Cardiac septum (tissue), 1 donor: ENCODE measurements at places on chromosomes 5 and 9.

DNA sequence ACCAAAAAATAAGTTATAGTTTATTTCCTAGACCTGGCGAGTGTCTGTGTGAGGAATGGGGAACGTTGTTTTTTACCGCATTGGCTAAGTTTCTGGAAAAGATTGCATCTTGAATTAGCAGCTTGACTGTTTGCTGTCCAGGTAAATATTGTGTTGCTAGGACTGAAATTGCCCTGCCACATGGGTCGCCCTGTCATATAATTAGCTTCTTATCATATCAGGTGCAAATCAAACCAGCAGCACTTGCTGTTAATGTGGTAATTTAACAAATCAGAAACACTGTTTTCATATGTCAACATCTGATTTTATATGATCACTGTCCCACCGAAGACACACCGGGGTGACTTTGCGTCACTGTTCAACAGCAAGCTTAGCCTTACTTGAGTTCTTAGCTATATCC lies 63.7 kb upstream of the ZNF622 start:
- DNase-seq: no peak

- DNase-seq: no peak
Observed at GRCh38 chr5:117761186-117761585, 1186.6 kb upstream of the SEMA6A start.

GRCh38 chr5:143044265-143044664 lies 274.1 kb downstream of the ARHGAP26 start:
- no peak for DNase-seq

GRCh38 chr9:74496819-74497747 lies at the start of gene RORB:
TSS of gene RORB (plus strand) at chr9:74497335. CDS start at chr9:74497977, 642 bp downstream.
- DNase-seq: peak; percentile 82

DNA sequence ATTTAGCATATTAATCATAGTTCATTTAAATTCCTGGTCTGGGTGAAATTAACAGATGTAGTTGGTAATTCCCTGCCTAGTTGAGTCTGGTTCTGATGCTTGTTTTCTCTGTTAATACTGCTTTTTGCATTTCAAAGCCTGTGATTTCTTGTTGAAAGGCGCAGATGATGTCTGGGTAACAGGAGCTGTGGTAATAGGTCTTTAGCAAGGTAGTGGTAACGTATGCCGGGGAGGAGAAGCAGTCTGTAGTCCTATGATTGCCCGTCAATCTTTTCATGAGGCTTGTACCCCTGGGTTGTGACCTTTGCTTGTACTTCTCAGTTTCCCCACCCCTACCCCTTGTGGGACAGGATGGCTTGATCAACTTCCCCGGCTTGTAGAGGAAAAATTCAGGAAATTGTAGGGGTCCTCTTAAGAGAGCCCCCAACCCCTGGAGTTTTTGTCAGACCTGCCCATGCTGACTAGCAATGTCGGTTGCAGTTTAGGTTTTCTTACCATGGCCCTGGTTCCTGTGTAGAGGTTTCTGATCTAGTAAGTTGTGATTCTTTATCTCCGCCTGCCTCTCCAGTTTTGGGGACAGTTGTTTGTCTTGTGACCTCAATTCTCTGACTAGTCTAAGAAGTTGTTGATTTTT lies 55.4 kb downstream of the SPIN1 start:
- DNase-seq: no peak

- DNase-seq: no peak
Observed at GRCh38 chr5:60436518-60436917, 263.4 kb downstream of the DEPDC1B start.

DNA sequence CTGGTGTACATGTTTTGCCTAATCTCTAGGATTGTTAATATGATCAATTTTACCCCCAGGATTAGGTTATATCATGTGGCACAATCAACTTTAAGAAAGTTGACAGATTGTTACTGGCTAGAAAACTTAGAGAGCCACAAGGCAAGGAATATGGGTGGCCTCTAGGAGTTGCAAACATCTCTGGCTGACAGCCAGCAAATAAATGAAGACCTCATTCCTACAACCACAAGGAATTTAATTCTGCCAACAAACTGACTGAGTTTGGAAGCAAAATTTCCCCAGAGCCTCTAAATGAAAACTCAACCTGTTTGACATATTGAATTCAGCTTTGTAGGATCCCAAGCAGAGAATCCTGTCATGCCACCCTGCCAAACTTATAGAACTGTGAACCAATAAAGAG lies 196.4 kb upstream of the PTGER4 start:
- DNase-seq: no peak

DNA sequence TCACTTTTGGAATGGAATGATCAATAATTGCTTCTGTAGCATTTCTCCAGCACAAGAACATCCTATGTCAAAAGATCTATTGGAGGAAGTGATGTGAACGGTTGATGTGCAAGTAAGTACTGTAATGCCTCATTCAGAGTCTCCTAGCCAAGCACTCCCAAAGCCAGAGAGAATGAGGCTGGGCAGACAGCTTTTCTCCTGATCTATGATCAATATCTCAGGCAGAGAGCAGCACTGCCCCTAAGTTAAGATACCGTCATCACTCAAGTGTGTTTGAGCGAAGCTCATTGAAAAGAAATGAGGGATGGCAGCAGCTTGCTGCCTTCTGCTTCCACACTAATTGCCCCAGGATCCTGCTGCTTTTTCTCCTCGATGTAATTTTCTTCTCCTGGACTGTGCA lies 324.1 kb upstream of the GRAMD2B start:
- DNase-seq: no peak

- no peak for DNase-seq
Observed at GRCh38 chr5:115978779-115979178, 16.5 kb downstream of the LVRN start.

- DNase-seq: no peak
Observed at GRCh38 chr9:68562461-68562860, 21.8 kb upstream of the TMEM252 start.

GRCh38 chr9:23850690-23851629 lies 24.9 kb upstream of the ELAVL2 start:
- no peak for DNase-seq

- no peak for DNase-seq
Observed at GRCh38 chr5:132714456-132715307, 22.7 kb downstream of the KIF3A start.

GRCh38 chr5:22591461-22591860 lies 261.7 kb downstream of the CDH12 start:
- no peak for DNase-seq

DNA sequence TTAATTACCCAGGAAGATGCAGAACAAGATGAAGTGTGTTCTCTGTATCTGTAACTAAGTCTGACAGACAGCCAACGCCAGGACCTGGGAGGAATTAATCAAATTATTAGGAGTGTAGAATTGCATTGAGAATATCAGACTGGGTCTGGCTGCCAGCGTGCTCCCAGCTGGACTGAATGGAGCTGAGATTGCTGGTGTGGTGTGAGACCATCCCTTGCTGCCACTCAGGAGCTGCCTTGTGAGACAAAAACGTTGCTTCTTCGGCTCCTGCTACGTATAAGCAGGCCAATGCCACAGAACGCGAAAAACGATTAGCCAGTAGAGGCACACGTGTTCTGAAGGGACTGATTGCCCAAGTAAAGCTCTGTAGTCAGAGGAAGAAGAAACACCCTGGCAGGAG lies 66.8 kb downstream of the AMBP start:
- peak; percentile 39 for DNase-seq

GRCh38 chr5:39352951-39353350 lies 11.3 kb downstream of the C9 start:
- no peak for DNase-seq

GRCh38 chr9:93091453-93092081 lies 4.5 kb upstream of the CARD19 start:
- peak; percentile 65 for DNase-seq

DNA sequence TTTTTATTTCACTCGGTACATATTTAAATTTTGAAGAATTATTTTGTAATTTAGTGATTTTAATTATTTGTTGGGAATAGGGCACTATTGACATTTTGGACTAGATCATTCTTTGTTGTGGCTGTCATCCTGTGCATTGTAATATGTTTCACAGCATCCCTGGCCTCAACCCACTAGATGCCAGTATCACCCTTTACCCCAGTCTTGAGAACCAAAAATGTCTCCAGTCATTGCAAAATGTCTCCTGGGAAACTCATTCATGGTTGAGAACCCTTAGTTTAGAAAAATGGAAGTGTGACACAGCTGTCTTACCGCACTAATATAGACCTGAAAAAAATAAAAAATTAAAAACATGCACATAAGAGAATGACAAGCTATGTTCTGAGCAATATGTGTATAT lies 88.4 kb upstream of the CCDC152 start:
- DNase-seq: no peak

DNA sequence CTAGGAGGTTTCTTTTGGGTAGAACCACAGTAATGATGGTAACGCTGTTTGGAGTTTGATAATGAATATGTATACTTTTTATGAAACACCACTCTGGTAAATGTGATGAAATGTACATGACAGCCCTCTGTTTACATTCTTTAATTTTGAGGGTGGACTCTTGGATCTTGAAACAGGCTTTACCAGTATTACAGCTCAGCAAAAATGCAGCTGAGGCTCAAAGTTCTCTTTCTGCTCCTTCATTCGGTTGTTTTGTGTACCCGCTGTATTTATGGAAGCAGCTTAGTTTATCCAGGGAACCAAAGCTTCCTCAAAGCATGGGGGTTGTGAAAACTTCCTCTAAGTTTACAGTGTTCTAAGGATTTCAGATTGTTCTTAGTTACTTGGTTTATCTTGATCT lies 11.1 kb downstream of the GAPVD1 start:
- no peak for DNase-seq

- no peak for DNase-seq
Observed at GRCh38 chr9:133777871-133778270, 39.7 kb upstream of the SARDH start.

DNA sequence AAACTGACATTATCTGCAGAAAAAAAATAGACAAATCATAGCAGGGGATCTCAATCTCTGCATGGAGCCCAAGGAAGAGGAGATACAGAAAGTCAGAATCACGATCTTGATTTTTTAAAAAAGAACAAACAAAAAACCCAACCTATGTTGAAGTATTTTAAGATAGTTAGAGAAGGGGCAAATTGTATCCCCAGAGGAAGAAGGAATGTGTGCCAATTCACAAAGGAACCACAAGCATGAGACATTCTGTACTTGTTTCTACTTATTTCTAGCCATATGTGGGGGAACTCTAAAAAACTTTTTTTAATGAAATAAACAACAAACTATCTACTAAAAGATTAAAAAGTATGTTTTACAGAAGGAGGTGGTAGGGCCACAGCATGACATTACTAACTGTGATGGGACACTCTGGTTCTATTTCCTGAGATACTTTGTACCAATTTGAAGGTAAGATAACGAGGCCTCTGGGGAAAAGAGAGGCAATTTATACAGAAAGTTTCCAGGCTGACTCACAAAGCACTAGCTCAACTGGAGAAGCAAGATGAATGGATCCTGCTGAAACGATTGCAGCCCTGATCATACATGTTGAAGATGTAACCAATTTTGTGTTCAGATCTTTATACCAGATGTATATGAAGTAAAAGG lies 22.5 kb downstream of the RANBP3L start:
- no peak for DNase-seq

- DNase-seq: no peak
Observed at GRCh38 chr9:107486674-107487520, 2.7 kb downstream of the KLF4 start.

- no peak for DNase-seq
Observed at GRCh38 chr5:58455480-58455879, 4.4 kb downstream of the PLK2 start.

DNA sequence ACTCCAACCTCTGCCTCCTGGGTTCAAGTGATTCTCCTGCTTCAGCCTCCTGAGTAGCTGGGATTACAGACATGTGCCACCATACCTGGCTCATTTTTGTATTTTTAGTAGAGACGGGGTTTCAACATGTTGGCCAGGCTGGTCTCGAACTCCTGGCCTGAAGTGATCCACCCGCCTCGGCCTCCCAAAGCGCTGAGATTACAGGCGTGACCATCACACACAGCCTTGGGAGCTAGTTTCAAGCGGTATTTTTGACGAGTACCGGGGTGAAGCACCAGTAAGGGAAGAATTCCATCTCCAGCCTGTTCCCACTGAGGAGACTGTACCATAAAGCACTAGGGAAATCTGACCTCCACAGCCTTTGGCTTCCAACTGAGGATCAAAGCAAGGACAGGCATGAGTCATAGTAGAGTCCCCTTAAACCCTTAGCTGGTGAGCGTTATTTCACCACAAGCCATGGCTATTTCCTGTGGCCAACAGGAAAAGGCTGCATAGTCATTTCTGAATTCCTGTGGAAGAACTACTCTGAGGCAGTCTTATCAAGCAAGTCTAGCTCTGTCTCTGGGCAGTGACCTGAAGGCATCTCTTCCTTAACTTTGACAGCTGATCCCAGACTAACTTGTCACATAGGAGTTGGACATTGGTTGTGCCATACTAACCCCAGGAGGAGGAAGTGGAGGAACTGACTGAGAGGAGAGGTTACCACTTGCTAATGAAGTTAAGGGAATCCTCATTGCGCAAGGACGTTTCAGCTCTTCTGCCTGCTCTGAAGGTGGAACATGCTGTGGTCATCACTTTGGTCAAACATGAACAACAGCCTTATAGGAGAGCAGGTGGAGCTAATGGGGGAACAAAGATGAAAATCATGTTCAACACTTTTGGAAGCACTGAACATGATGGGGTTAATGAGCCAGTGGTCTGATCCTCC lies 85.8 kb upstream of the DMRT1 start:
- DNase-seq: no peak
